ENCODE measurements at places on chromosomes 11 and 22. TPM values are rescaled to one million over a fixed set of nuclear protein-coding genes. Genes with fewer than 3 reads are reported as not detected.

The PTDSS2 gene
- 22.2 TPM for polyA plus RNA-seq

The OR51B5 gene
- not detected for polyA plus RNA-seq

The DDTL gene
- polyA plus RNA-seq, result 1.3 TPM

The SCGB1C1 gene
- not detected for polyA plus RNA-seq

The MS4A1 gene
- polyA plus RNA-seq, result 0.13 TPM

The CYTH4 gene
- not detected for polyA plus RNA-seq

The ABCC8 gene
- polyA plus RNA-seq, result not detected

The PARVA gene
- 127 TPM for polyA plus RNA-seq

The KRTAP5-2 gene
- not detected for polyA plus RNA-seq

The CD248 gene
- polyA plus RNA-seq, result 629 TPM

Data from GM23248 (cell line).